Psoas muscle (tissue), 8 donors: ENCODE measurements at places on chromosomes 4 and X.

- DNase-seq, result no peak
Observed at GRCh38 chr4:78179196-78179595, 122.1 kb downstream of the FRAS1 start.

GRCh38 chr4:78171482-78171881 is 114.4 kb downstream of the FRAS1 start:
- DNase-seq, result no peak

- DNase-seq, result no peak
Observed at GRCh38 chr4:126395664-126396063, 1080.9 kb downstream of the FAT4 start.

- DNase-seq, result no peak
Observed at GRCh38 chr4:184317234-184317918, 99.7 kb upstream of the ENPP6 start.

DNA sequence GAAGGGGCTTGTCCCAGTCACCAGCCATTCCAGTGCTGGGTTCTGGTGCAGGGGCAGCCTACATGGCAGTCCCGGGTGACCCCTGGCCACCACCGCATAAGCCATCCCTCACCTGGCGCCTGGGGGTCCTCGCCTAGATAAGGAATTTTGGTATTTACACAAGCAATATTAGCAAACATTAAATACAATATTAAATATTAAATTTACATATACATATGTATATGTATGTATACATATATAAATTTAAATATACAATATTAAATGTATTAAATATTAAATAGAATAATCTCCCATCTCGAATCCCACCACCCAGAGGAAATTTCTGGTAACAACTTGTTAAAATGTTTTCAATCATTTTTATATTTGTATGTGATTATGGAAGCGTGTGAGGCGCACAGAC is 104.6 kb upstream of the AFAP1 start:
- no peak for DNase-seq
